Muscle of back (tissue), 13 donors: ENCODE measurements at places on chromosomes 13 and 19.
A peak's percentile ranks its signal among the peaks of the same experiment; 100 is the strongest.

DNA sequence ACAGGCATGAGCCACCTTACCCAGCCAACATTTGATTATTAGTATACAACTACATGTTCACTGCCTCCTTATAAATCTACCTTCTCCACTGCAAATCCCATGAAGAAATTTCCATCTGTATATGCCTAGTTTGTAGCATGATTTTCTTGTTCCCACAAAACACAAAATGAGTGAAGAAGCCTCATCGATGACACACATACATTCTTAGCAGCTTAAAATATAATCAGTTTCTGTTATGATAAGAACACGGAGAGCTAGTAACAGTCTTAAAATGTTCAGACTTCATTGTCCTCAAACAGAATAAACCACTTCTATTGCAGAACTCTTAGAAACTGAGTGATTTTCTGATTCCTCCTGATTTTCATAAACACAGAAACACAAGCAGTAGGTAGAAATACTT lies 740.5 kb downstream of the PCDH9 start:
- DNase-seq = no peak

GRCh38 chr13:53743906-53744305 lies 715.3 kb downstream of the OLFM4 start:
- DNase-seq = no peak

DNA sequence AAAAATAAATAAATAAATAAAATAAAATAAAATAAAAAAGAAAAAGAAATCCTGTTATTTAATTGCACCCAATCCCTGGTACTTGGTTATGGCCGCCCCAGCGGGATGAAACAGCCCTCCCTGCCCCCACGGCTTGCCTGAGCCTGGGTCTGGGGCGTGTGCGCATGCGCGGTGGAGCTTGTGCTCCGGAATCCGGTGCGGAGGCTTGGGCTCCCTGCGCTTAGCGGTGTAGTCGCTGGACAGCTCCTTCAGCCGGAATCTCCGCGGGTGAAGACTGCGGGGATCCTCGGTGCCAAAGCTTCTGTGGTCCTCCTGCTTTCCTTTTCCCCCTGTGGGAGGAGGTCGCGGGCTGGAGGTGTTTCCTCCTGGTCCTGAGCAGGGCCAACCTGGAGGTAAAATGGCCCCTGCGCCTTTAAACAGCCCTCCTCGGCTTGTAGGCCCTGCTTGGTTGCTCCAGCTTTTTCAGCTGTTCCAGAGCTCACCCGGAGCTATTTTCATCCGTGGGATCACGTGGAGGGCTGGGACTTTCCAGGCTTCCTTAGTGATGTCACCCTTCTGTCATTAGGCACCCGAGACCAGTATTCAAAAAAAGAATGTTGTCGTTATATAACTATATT lies at the start of gene PLA2G4C:
TSS of gene PLA2G4C (minus strand) at position 468 of the 617 bp plus-strand sequence. CDS start 4,288 bp downstream, outside the sequence.
- DNase-seq = peak; percentile 95

- no peak for DNase-seq
Measured at GRCh38 chr13:22486490-22486889, 694.3 kb upstream of the SGCG start.

GRCh38 chr13:45700971-45701900 lies 884 bp upstream of the CBY2 start:
- no peak for DNase-seq

DNA sequence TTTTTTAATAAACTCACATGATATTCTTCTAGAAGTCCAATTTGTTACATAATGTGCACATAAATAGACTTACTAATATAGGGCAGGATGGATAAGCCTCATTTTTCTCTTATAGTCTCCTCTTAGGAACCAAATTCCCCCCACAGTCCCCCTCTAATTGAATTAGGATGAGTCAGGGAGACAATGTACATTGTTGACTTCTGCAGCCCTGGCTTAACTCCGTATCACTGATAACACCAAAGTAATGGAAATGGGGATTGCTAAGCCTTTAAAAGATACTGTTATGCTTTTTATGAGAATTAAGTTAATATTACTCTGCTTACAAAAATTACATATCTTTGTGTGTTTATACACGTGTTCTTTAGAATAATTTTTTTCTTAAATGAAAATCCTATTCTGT lies 5.1 kb upstream of the PCDH9 start:
- DNase-seq = no peak

GRCh38 chr13:37134411-37135041 lies 29.1 kb upstream of the CSNK1A1L start:
- DNase-seq = no peak

DNA sequence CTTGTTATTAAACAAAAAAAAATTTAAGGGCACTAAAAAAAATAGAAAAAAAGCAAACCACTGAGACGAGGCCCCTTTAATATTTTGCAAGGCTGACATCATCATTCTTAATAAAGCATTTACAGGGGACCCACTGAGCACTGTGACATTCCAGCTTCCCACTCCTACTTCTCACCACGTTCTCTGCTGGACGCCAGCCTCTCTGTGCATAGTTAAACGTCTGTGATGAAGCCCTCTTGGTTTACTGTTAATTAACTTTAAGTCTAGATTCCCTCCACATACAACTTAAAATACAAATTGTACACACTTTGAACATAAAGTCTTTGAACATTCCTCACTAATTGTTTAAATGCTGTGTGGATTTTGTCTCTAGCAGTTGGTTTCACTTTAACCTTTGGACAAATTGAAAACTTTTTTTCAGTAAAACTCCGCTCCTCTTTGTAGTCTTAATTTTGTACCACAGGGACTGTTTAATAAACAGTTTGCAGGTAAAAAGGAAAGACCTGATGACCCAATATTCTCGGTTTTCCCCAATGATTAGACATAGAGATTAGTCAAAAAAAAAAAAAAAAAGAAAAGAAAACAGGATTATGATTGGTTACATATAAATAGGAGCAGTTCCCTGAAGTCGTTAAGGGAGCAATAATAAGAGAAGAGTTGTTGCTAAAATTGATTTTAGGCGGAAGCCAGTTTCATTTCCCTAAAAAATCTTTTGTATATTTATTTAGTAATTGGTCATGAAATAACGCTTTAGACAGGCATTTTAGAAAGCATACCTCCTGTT lies 219.8 kb downstream of the MZT1 start:
- no peak for DNase-seq

GRCh38 chr13:95437561-95437960 lies 115.0 kb upstream of the CLDN10 start:
- DNase-seq = no peak

DNA sequence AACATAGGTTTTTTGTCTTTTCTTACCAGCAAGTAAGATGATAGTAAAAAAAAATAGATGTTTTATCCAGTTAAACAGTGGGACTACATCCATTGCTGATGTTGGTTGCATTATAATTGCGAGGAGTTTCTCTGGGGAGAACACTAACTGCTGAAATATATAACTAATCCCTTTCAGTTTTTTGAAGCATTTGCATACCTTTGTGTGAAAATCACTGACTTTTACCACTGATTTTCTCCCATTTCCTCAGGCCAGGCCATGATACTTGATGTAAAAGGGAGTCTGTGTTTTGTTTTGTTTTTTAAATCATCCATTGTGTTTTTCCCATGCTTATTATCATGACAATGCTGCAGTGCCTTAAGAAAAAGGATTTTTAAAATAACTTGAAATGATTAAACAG lies 699.5 kb downstream of the PCDH9 start:
- DNase-seq = no peak

DNA sequence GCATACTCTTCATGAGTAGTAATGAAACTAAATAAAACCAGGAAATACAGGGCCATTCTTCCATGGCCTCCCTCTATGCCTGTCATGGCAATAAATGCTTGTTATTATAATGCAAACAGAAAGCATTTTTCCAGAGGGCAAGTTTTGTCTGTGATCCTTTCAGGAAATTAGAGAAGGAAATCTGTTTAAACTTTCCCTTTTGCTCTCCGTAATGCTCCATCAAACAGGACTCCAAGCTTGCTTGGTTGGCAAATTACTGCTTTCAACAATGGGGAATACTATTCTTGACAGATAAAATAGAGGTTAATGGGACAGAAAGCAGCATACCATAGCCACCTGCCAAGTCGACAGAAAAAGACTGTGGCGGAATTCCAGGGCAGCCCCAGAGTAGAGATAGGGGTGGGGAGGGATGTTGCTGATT lies 252.5 kb downstream of the LHFPL6 start:
- DNase-seq = no peak

- no peak for DNase-seq
Measured at GRCh38 chr13:113090806-113091205, 14.8 kb upstream of the F7 start.

GRCh38 chr13:53138376-53139036 lies 109.9 kb downstream of the OLFM4 start:
- peak; percentile 59 for DNase-seq

DNA sequence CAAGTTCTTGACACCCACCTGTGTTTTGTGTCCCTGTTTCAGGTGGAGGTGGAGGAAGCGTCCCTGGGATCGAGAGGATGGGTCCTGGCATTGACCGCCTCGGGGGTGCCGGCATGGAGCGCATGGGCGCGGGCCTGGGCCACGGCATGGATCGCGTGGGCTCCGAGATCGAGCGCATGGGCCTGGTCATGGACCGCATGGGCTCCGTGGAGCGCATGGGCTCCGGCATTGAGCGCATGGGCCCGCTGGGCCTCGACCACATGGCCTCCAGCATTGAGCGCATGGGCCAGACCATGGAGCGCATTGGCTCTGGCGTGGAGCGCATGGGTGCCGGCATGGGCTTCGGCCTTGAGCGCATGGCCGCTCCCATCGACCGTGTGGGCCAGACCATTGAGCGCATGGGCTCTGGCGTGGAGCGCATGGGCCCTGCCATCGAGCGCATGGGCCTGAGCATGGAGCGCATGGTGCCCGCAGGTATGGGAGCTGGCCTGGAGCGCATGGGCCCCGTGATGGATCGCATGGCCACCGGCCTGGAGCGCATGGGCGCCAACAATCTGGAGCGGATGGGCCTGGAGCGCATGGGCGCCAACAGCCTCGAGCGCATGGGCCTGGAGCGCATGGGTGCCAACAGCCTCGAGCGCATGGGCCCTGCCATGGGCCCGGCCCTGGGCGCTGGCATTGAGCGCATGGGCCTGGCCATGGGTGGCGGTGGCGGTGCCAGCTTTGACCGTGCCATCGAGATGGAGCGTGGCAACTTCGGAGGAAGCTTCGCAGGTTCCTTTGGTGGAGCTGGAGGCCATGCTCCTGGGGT lies 16.7 kb downstream of the PRAM1 start:
- DNase-seq = no peak

GRCh38 chr13:112962911-112963625 lies 5.9 kb upstream of the MCF2L start:
- no peak for DNase-seq

DNA sequence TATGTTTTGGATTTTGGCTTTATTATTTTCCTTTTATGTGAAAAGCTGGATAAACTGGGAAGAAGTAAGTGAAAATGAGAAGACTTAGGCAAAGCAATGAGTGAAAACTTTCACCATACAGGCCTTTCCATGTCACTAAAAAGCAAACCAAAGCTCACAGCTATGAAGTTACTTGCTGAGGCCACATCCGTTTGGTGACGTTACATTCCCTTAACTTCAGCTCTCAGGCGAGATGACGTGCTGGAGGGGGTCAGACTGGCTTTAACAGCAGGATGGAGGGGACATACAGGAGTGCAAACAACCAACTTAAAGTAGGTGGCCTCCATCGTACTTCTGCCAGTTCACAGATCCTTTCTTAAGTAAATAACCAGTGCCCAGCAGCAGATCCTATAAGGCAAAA lies 522.3 kb downstream of the MYO16 start:
- DNase-seq = no peak

GRCh38 chr13:98313023-98313921 lies 136.2 kb upstream of the RNF113B start:
- no peak for DNase-seq

DNA sequence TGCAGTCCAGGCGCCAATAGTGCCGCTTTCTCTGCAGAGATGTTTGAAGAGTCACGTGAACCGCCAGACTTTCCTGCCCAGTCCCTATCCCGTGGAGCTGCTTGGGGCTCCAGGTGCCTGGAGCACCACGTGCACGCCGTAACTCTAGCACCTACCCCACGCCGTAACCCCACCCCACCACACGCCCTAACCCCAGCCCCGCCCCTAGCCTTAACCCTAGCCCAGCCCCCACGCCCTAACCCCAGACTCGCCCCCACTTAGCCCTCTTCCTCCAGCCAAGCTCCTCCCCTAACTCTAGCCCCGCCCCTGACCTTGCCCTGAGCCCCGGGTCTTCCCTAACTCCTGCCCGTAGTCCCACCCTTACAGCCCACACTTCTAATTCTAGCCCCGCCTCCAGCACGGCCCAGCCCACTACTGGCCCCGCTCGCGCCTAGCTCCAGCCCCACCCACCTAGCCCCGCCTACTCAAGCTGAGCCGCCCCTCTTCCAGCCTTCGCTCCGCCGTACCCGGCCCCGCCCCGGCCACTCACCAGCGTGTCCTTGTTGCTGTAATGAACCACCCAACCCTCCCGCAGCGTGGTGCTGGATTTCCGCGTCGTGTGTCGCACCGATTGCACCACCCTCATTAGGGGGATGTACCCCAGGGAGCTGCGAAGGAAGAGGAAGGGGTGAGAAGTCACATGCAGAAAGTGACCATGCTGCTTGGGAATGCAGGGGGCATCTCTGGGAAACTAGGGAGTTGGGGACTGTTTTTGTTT lies 19.5 kb downstream of the PRKD2 start:
- DNase-seq = peak; percentile 63

- no peak for DNase-seq
Measured at GRCh38 chr19:48006762-48007161, 12.3 kb downstream of the ELSPBP1 start.

DNA sequence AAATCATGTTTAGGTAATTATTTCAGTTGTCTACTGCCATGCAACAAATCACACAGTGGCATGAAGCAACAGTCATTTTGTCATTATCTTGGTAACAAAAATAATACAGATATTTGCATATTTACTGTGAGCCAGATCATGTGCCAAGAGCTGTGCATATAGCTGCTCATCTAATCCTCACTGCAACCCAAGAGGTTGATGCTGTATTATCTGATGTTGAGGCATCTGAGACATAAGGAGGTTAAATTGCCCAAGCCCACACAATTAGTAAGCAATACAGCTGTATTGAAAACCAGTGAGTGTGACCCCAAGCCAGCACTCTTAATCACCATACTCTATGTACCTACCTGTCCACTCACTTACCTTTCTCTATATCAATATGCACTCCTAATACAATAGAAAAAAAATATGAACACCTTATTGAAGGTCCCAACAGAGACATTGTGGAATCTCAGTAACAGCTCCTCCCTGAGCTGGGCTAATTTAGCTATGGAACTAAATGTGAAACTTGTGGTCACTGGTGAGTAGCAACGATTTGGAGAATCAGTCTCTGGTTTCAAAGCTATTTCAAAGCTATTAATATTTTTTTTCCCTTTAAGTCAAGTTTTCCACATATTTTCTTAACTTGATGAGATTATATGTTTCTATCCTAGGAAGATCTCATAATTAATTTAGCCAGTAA lies 185.2 kb downstream of the KLF12 start:
- DNase-seq = no peak

- no peak for DNase-seq
Measured at GRCh38 chr13:61144834-61145593, 270.6 kb downstream of the PCDH20 start.
